ENCODE measurements at places on chromosomes 5 and 9. TPM values are rescaled to one million over a fixed set of nuclear protein-coding genes. Genes with fewer than 3 reads are reported as not detected.

DNA sequence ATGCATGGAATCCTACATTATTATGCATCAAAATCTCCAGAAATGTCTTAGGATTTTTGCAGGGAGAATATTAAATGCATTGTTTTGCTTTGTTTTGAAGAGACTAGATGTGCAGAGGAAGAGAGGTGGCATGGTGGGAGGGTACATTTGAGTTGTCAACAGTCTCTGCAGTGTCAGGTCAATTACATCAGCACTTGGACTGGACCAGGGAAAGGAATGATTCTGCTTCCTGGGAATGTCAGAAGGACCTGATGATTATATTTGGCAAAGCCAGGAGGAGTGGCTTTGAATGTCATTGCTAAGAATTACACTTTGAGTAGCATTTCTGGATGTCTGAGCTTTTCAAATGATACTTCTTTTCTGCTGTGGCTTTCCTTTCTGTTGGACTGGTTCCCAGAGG is 17.5 kb upstream of the TMEFF1 start:
- no peak for DNase-seq
- no peak overlapping the region for H3K27ac ChIP-seq
- H3K36me3 ChIP-seq: no peaks in the 10 kb centered on the region
- H3K27me3 ChIP-seq: no peaks in the 10 kb centered on the region
- H3K4me3 ChIP-seq: no peak overlapping the region
- H3K4me1 ChIP-seq: peaks cover 7% of the 10 kb centered on the region

DNA sequence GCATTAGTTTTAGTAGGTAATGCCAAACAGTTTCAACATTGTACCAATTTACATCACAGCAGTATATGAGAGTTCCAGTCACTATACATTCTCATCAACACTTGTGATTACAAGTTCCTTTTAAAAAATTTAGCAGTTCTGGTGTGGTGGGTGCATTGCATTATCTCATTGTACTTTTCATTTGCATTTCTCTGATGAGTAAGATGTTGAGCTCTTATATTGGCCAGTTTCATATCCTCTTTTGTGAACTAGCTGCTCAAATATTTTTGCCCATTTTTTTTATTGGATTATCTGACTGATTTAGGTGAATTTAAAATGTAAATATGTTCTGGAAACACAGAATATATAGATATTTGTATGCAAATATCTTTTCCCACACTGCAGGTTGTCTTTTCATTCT is 160.9 kb upstream of the NR3C1 start:
- DNase-seq: no peak
- no peaks in the 10 kb centered on the region for H3K36me3 ChIP-seq
- H3K27me3 ChIP-seq: no peaks in the 10 kb centered on the region
- H3K4me3 ChIP-seq: no peak overlapping the region
- no peak overlapping the region for H3K27ac ChIP-seq

- no peaks in the 10 kb centered on the region for H3K4me1 ChIP-seq
- no peak overlapping the region for H3K27ac ChIP-seq
These were observed 56.7 kb upstream of the RPS23 start for GRCh38 chr5:82334856-82335255.

DNA sequence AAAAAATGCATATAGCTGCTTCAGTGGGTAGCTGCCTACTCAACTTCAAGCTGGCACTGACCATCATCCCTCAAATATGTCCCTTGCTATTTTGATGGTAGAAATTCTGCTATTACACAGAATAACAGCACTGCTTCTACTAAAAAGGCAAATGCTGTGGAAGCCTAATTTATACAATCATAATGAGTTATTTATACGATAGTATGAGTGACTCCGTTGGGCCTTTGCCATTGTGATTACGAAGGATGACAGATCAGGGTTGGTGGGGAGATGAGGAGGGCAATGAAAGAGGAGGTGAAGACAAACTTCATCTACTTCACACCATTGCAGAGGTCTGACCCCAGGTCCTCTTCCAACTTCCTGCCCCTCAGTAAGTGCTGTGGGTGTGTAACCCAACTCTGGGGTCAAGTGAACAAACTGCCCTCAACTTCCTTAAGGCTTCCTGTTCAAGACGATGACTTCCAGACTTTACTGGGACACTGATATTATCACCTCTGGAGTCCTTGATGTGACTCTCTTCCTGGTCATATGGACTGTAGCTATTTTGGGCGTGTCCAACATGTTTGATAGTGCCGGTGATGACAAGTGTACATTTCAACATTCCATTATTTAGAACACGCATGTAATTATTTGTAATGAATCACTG is 74.1 kb upstream of the RPS23 start:
- H3K27ac ChIP-seq: peak overlapping the region; percentile 8
- H3K4me3 ChIP-seq: no peak overlapping the region
- no peak for DNase-seq
- peaks cover 5% of the 10 kb centered on the region for H3K36me3 ChIP-seq

GRCh38 chr5:26192486-26192885 is 845.9 kb downstream of the CDH9 start:
- no peaks in the 10 kb centered on the region for H3K4me1 ChIP-seq
- DNase-seq: no peak
- no peak overlapping the region for H3K4me3 ChIP-seq

DNA sequence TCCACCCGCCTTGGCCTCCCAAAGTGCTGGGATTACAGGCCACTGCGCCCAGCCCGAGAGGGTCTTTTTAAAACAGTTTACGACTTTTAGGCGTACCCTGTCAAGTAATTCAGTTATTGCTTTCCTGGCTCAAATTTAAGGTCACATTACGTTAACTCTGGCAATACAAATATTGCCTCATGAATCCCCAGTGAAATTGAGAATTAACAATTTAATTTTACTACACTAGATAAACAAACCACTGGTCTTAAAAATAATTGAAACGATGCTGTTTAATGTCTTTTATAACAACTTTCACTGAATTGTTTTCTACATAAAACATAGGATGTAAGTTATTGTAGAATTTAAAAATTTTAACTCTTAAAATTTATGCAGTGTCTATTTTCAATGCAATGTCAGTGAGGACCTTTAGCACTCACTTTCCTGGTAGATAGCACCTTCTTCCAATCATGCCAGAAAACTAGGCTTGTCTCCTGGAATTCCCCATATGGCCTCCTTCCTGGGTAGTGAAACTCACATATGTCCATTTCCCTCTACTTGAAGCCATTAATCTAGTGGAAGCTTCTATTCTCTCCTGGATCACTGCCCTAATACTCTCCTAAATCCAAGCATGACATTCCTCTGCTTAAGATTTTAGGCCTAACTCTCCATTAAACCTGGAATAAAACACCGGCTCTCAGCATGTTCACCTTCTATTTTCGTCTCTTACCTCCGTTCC is 13.5 kb downstream of the BASP1 start:
- H3K36me3 ChIP-seq: no peaks in the 10 kb centered on the region
- H3K27ac ChIP-seq: no peak overlapping the region
- H3K27me3 ChIP-seq: peaks cover 72% of the 10 kb centered on the region
- no peak overlapping the region for H3K4me3 ChIP-seq

DNA sequence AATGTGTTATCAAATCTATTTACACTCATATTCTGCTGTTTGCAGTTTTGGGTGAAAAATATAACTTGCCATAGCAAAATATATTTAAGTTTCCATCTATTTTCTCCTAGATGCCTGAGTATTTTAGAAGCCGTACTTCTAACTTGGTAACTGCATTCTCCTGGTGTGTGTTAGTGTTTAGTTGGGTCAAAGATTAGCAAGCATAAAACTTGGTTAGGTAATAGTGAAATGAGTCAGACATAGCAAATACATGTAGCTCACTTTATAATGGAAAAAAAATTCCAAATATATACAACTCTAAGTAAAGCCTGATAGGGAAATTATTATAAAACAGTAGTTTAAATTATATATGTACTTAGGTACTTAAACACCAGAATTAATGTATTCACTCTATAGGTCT is 640.7 kb upstream of the ST8SIA4 start:
- H3K36me3 ChIP-seq: no peaks in the 10 kb centered on the region
- H3K4me3 ChIP-seq: no peak overlapping the region
- no peaks in the 10 kb centered on the region for H3K27me3 ChIP-seq
- H3K4me1 ChIP-seq: no peaks in the 10 kb centered on the region

- H3K27me3 ChIP-seq: no peaks in the 10 kb centered on the region
- no peak overlapping the region for H3K4me3 ChIP-seq
- H3K27ac ChIP-seq: no peak overlapping the region
- no peak for DNase-seq
These were observed 148.8 kb upstream of the ZNF608 start for GRCh38 chr5:124895236-124895635.

- H3K36me3 ChIP-seq: no peaks in the 10 kb centered on the region
- no peak for DNase-seq
These were observed 21.6 kb downstream of the DMRT2 start for GRCh38 chr9:1071730-1072129.

DNA sequence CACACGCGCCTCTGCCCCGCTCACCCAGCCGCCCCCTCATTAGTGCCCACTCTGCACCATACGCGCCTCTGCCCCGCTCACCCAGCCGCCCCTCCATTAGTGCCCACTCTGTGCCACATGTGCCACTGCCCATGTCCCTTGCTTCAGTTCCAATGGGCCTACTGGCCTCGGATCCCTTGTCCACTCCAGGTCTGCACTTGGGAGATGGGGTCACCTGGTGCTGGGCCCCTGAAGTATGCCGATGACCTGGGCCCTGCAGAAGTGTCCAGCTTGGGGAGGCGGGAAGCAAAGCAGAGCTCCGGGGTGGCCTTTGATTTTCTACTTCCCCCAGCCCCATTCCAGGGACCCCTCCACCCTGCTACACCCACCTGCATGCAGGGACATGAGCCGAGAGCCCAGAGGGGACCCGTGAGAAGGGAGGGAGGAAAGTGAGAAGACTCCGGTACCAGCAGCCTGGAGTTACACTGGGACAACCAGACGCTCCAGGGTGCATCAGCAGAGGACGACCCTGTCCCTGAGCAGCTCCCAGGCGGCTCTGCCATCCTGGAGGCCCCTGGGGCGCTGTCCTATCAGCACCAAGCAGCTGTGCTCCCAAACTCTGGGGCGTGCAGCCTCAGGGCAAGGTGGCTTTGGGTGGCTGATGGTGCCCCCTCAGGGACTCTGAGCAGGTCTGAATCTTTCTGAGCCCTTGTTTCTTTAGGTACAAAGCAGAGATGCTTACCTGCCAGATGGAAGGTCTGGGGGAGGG is 140.8 kb downstream of the RXRA start:
- no peaks in the 10 kb centered on the region for H3K36me3 ChIP-seq
- H3K4me1 ChIP-seq: no peaks in the 10 kb centered on the region
- no peak overlapping the region for H3K4me3 ChIP-seq
- peaks cover 21% of the 10 kb centered on the region for H3K27me3 ChIP-seq
- H3K27ac ChIP-seq: no peak overlapping the region
- no peak for DNase-seq

GRCh38 chr5:2378976-2379375 is 372.5 kb downstream of the IRX2 start:
- no peak overlapping the region for H3K4me3 ChIP-seq
- H3K36me3 ChIP-seq: no peaks in the 10 kb centered on the region
- H3K27me3 ChIP-seq: no peaks in the 10 kb centered on the region
- no peak overlapping the region for H3K27ac ChIP-seq
- DNase-seq: no peak

- DNase-seq: no peak
- no peak overlapping the region for H3K27ac ChIP-seq
- peaks cover 14% of the 10 kb centered on the region for H3K27me3 ChIP-seq
- H3K4me1 ChIP-seq: no peaks in the 10 kb centered on the region
These were observed 27.0 kb upstream of the GPX3 start for GRCh38 chr5:150993422-150993821.

GRCh38 chr5:73987915-73988314 is 361.9 kb downstream of the ARHGEF28 start:
- no peak for DNase-seq
- H3K36me3 ChIP-seq: no peaks in the 10 kb centered on the region
- H3K4me1 ChIP-seq: no peaks in the 10 kb centered on the region
- peaks cover 18% of the 10 kb centered on the region for H3K27me3 ChIP-seq
- H3K27ac ChIP-seq: no peak overlapping the region

- no peak overlapping the region for H3K27ac ChIP-seq
- no peak for DNase-seq
- no peak overlapping the region for H3K4me3 ChIP-seq
- H3K4me1 ChIP-seq: peaks cover 16% of the 10 kb centered on the region
These were observed 117.4 kb downstream of the FBXL17 start for GRCh38 chr5:108264533-108264932.

- H3K4me3 ChIP-seq: no peak overlapping the region
- H3K4me1 ChIP-seq: no peaks in the 10 kb centered on the region
- DNase-seq: no peak
- no peaks in the 10 kb centered on the region for H3K36me3 ChIP-seq
- H3K27ac ChIP-seq: no peak overlapping the region
These were observed 179.6 kb downstream of the GRIA1 start for GRCh38 chr5:153670101-153670500.

DEPDC1B gene
- 63.1 TPM for total RNA-seq

CKMT2 gene
- 0.24 TPM for total RNA-seq

MLANA gene
- total RNA-seq: not detected
